ENCODE measurements at places on chromosomes 12 and 14.

DNA sequence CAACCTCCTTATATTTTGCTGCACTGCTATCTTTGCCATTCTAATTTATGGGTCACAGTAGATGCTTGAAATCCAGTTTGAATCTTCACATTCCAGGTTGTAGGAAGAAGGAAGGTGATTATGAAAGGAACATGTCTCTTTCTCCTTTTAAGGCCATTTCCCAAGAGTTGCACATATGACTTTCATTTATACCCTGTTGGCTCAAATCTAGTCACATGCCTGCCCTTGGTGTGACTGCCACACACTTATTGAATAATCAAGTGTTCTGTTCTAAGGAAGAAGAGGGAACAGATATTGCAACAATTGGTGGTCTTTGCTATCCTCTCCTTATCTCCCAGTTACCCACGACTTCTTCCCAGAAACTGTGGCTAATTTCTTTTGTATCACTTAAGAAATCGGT lies 404.3 kb downstream of the TMEM117 start:
- DNase-seq = no peak

GRCh38 chr14:36915081-36915480 lies 253.4 kb downstream of the PAX9 start:
- DNase-seq = no peak

DNA sequence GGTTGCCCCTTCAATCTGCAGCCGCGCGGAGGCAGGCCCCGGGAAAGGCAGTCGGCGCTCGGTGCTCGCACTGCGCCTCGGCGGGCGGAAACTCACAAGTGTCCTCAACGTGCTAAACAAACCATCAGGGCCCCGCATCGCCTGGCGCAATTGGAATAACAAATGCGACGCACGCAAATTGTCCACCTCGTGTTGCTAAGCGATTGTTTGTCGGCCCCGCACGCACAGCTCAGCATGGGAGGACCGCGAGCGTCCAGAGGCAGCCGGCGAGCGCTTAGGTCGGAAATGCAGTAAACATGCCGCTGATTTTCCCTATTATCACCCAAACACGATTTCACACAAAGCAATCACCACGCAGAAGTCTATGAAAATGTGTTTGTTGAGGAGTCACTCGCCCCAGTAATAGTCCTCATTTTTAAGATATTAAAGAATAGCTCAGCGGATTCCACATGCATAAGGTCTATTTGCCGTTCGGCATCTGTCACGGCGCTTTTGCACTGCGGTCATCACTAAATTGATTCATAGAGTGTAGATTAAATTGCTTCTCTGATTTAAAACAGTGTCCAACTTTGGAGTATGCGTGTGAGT lies 3.2 kb upstream of the GSC start:
- no peak for DNase-seq

GRCh38 chr12:7113389-7113871 lies 4.4 kb upstream of the C1RL start:
- DNase-seq = no peak

DNA sequence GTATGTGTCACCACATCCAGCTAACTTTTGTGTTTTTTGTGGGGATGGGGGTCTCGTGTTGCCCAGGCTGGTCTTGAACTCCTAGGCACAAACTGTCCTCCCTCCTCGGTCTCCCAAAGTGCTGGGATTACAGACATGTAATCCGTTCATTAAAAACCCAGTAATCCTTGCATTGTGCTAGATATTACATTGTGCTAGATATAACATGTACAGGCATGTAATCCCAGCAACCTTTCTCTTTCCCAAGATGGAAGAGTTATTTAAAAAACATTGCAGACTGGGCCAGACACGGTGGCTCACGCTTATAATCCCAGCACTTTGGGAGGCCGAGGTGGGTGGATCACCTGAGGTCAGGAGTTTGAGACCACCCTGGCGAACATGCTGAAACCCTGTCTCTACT lies 19.7 kb downstream of the ELK3 start:
- no peak for DNase-seq

DNA sequence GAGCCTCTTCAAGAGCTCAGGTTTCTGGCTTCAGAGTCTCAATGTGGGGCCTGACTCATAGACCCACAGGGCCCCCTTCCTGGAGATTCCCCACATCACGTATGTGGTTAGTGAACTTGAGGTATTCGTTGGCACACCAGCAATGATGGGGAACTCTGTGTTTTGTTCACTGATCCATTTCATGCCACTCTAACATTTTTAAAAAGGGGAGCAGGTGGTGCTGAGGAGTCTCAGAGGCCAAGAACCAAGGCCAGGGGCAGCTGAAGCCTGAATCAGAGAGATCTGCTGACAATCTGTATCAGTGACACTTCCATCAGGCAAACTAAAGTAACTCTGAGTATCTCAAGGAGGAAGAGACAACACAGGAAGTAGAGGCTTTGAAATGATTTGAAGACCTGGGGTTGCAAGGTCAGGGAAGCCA lies 323.4 kb downstream of the VRK1 start:
- no peak for DNase-seq

- DNase-seq = no peak
Measured at GRCh38 chr14:96029089-96029645, 10.0 kb upstream of the C14orf132 start.

GRCh38 chr12:69927164-69927563 lies 102.1 kb downstream of the MYRFL start:
- DNase-seq = no peak

GRCh38 chr12:44847888-44848702 lies 28.0 kb downstream of the NELL2 start:
- no peak for DNase-seq

GRCh38 chr14:106507354-106507753 lies 981.0 kb downstream of the TMEM121 start:
- no peak for DNase-seq

DNA sequence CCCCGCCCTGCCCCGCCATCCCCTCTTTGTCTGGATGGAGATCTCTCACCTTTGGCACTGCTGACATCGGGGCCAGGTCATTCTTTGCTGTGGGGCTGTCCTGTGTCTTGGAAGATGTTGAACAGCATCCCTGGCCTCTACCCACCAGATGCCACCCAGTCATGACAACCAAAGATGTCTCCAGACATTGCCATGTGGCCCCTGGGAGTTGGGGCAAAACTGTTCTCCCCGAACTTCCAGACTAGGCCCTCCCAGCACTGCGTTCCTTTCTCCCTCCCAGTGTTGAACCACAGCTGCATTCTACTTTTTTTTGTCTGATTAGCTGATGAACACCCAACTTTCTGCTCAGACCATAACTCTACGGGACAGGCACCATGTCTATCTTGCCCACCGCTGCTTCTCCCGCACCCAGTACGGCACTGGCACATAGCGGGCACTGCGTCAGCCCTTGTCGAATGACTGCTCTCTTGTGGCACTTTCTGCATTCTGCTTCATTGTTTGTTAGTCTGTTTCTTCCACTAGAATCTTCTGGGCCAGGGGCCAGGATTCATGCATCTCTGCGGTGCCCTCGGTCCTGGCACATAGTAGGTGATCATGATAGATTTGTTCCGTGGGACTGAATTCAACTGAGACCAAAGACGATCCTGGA lies 13.1 kb upstream of the MYL2 start:
- no peak for DNase-seq

- DNase-seq = no peak
Measured at GRCh38 chr12:110922652-110923051, 2.3 kb upstream of the MYL2 start.

- no peak for DNase-seq
Measured at GRCh38 chr14:58107947-58108552, 44.0 kb downstream of the ARMH4 start.

DNA sequence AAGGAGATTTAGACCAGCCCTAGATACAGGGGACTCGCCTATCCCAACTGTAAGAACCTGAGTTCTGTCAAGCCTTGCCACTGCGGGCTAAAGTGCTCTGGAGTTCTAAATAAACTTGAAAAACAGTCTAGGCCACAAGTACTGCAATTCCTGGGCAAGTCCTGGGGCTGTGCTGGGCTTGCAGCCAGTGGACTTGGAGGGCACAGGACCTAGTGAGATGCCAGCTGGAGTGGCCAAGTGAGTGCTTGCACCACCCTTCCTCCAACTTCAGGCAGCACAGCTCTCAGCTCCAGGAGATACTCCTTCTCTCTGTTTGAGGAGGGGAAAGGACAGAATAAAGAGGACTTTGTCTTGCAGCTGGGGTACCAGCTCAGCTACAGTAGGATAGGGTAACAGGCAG lies 307.6 kb upstream of the FBXO33 start:
- no peak for DNase-seq

DNA sequence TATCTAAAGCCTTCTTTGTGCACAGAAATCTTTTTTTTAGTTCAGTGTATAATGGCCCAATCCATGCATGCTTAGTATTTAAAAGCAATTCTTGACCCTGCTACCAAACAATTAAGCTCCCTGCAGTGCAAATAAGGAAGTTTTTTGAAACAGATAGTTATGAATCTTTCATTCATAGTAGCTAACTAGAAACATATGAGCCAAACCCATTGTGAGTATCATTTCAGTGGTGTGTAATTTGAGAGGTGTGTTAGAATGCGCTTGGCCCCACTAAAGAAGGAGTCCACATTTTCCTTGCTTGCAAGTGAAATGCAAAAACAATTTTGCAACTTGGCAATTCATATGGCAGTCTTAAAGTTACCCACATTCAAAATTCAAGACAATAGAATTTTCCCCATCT lies 14.4 kb downstream of the EPS8 start:
- no peak for DNase-seq

- DNase-seq = no peak
Measured at GRCh38 chr12:94942663-94943062, 60.8 kb downstream of the NDUFA12 start.

- DNase-seq = no peak
Measured at GRCh38 chr14:35747379-35747778, 61.7 kb downstream of the RALGAPA1 start.

Measured in cortex of kidney (tissue), 1 donor.